Thoracic aorta (tissue), 2 donors: ENCODE measurements at places on chromosomes 2 and 18. TPM values are rescaled to one million over a fixed set of nuclear protein-coding genes. Genes with fewer than 3 reads are reported as not detected.

GRCh38 chr2:3642521-3643215, 15.3 kb upstream of the ALLC start:
- no peaks in the 10 kb centered on the region for H3K36me3 ChIP-seq
- H3K4me3 ChIP-seq, result no peak overlapping the region
- no peak overlapping the region for H3K27ac ChIP-seq
- no peak for DNase-seq

GRCh38 chr18:68083131-68083530, 566.6 kb upstream of the DSEL start:
- H3K27ac ChIP-seq, result no peak overlapping the region
- no peak overlapping the region for H3K4me3 ChIP-seq
- H3K27me3 ChIP-seq, result no peaks in the 10 kb centered on the region

GRCh38 chr2:172101821-172102390, 794 bp downstream of the DLX2 start:
- no peak for DNase-seq
- peak overlapping the region; percentile 72 for H3K4me3 ChIP-seq
- no peaks in the 10 kb centered on the region for H3K36me3 ChIP-seq
- peaks cover 33% of the 10 kb centered on the region for H3K4me1 ChIP-seq

DNA sequence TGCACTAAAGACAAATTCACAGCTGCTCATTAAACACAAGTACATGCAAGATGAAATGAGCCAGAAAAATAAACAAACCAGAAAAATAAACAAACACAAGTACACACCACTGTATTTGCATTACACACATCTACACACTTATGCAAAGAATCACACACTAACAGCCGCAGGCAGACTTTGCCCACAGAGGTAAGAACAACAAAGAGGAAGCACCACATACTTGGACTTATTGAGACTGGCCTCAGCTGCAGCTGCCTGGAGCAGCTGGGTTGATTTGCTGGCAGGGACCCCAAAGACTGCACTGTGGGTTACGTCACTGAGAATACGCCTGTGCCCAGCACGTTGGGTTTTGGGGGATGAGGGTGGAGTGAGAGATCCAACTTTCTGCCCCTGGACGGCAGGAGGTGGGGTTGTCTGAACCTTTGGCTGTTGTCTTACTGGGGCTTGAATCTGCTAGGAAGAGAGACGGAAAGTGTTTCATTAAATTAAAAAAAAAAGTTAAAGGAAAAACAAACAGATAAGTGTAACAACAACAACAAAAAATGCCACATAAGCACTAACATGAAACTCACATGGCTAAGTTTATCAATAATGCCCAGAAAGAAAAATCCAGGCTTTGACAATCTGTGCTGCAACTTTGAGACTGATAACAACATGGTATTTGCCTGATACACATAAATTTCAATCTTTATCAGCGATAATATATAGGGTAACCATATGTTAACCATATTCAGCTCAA, 71.9 kb upstream of the NFU1 start:
- no peak overlapping the region for H3K4me3 ChIP-seq
- H3K4me1 ChIP-seq, result no peaks in the 10 kb centered on the region
- H3K27me3 ChIP-seq, result no peaks in the 10 kb centered on the region
- H3K27ac ChIP-seq, result no peak overlapping the region
- H3K36me3 ChIP-seq, result peaks cover 50% of the 10 kb centered on the region
- no peak for DNase-seq

DNA sequence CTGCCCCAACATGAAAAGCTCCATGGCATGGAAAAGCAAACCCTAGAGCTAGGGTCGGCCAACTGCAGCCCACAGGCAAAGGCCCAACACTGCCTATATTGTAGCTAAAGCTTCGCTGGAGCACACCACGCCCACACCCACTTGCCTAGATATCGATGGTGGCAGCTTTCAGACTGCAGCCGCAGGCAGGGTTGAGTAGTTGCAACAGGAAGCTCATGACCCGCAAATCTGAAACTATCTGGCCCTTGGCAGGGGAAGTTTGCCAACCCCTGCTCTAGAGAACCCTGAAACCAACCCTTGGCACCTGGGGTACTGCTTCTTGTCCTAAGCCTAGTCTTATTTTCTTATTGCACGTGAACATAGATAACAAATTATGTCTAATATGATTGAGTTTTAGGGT, 250.0 kb downstream of the SOX11 start:
- no peak overlapping the region for H3K4me3 ChIP-seq
- H3K27ac ChIP-seq, result no peak overlapping the region
- H3K4me1 ChIP-seq, result no peaks in the 10 kb centered on the region
- H3K27me3 ChIP-seq, result no peaks in the 10 kb centered on the region

DNA sequence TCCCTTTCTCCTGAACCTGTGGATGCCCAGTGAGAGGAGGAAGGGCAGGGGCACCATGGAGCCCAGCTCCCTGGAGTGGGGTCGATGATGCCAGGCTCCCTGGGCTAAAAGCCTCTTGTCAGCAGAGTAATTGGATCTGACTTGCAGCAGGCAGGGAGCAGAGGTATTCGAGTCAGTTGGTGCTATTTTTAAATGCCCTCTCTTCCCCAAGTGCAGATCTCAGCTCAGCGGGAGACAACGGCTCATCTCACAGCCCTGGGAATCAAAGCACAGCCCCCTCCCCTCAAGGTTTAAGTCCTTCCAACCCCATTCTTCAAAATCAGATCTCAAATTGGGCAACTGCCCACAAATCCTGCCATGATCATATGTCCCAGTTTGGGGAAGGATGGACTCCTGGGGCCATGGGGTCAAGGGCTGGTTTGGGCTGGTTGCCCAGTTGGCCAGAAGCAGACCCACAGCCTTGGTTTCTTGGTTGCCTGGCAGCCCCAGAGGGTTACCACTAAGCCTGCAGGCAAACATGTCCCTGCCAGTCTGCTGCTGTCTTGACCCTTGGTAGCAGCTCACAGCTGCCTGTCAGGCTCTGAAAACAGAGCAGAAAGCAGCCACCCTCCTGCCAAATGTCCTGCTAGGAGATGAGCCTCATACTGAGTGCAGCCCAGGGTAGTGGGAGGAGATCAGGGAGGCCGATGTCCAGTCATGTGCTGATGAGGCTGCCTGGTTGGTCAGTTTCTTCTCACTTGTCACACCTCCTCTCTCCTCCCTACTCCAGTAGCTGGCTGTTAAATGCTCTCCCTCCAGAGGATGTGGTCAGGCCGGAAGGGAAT, 244.9 kb downstream of the LOXHD1 start:
- H3K4me3 ChIP-seq, result no peak overlapping the region
- DNase-seq, result no peak
- peaks cover 8% of the 10 kb centered on the region for H3K4me1 ChIP-seq
- no peak overlapping the region for H3K27ac ChIP-seq
- no peaks in the 10 kb centered on the region for H3K27me3 ChIP-seq
- no peaks in the 10 kb centered on the region for H3K36me3 ChIP-seq

DNA sequence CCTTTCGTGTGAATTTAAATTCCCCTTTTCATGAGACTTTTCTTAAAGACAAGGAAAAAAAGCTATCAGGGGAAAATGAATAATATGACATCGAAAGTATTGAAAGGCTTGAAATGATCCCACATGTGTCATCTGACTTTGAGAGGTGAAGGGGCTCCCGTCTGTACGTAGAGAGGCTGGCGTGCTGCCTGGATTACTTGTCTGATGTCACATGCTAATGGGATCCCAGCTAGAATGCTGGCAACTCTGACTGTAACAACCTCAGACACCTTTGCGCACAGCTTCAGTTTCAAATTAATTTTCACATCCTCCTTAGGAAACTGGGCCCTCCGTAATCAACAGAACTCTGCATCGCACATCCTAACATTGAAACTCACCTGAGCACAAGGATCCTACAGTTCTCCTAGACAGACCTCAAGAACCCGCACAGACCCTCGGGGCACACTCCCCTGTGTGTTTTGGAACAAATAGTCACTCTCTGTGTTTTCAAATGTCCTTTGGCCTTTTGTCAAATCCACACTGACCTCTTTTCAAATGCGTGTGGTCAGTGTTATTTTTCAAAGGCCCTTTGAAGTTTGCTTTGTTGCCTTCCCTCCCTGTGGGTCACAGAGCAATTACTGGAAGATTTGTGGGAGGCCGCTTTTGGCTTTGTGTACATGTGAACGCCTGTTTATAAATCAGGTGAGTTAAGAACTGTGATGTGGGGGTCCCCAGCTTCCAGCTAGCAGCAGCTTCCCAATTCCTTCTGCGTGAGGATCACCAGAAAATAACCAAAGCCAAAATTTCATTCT, 65.9 kb downstream of the IL1R2 start:
- no peak overlapping the region for H3K27ac ChIP-seq
- no peaks in the 10 kb centered on the region for H3K27me3 ChIP-seq
- no peak for DNase-seq
- no peak overlapping the region for H3K4me3 ChIP-seq
- H3K4me1 ChIP-seq, result peaks cover 37% of the 10 kb centered on the region

GRCh38 chr2:101401326-101401665, 14.0 kb upstream of the CREG2 start:
- no peak overlapping the region for H3K27ac ChIP-seq
- no peak overlapping the region for H3K4me3 ChIP-seq
- H3K27me3 ChIP-seq, result no peaks in the 10 kb centered on the region
- H3K4me1 ChIP-seq, result no peaks in the 10 kb centered on the region
- H3K36me3 ChIP-seq, result no peaks in the 10 kb centered on the region
- no peak for DNase-seq

GRCh38 chr2:26838121-26838906, 9.6 kb upstream of the DPYSL5 start:
- H3K4me3 ChIP-seq, result no peak overlapping the region
- no peak for DNase-seq
- H3K4me1 ChIP-seq, result no peaks in the 10 kb centered on the region

DNA sequence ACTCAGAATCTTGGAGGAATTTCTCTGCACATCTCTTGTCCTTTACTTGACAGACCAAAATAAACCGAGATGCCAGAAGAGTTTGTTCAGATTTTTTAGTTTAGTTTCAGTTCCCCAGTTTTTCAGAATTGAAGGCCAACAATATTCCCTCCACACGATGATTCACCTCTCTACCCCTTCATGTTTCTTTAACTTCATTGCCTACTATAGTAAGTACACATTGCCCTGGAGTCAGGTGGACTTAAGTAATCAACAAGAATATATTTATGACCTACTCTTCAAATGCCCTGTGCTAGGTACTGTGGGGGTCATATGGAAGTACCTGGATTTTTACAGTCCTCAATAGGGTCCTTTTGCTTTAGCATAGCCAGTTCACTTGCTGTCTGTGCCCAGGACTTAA, 79.6 kb upstream of the CTLA4 start:
- no peak for DNase-seq
- H3K27ac ChIP-seq, result peak overlapping the region; percentile 9
- H3K4me3 ChIP-seq, result no peak overlapping the region
- H3K36me3 ChIP-seq, result no peaks in the 10 kb centered on the region
- no peaks in the 10 kb centered on the region for H3K27me3 ChIP-seq

GRCh38 chr2:54249629-54250028, 6.4 kb downstream of the TSPYL6 start:
- H3K27me3 ChIP-seq, result no peaks in the 10 kb centered on the region
- H3K4me3 ChIP-seq, result no peak overlapping the region
- DNase-seq, result no peak
- no peaks in the 10 kb centered on the region for H3K36me3 ChIP-seq
- no peak overlapping the region for H3K27ac ChIP-seq

- H3K4me1 ChIP-seq, result peaks cover 8% of the 10 kb centered on the region
- H3K27ac ChIP-seq, result no peak overlapping the region
- H3K27me3 ChIP-seq, result no peaks in the 10 kb centered on the region
Measured at GRCh38 chr18:12911929-12912703, 28.1 kb upstream of the PTPN2 start.

DNA sequence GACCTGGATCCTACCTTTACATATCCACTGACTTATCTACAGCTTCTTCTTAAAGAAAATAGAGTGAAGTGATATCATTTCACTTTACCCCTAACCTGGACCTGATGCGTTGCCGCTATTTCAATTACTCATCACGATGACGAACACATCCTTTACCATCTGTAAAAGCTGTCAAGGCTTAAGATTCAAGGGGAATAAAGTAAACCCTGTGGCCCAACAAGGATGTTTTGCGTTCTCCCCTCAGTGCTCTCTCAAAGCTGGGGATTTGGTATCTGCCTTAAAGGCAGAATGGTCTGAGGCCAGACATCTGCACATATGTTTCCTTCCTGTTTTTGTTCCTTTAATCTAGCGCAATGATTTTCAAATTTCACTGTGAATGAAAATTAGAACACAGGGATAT, 100.1 kb upstream of the KLF7 start:
- H3K27ac ChIP-seq, result no peak overlapping the region
- H3K4me1 ChIP-seq, result no peaks in the 10 kb centered on the region
- H3K36me3 ChIP-seq, result no peaks in the 10 kb centered on the region
- H3K27me3 ChIP-seq, result no peaks in the 10 kb centered on the region
- H3K4me3 ChIP-seq, result no peak overlapping the region

Gene PLEK
- total RNA-seq, result 16.2 TPM

Gene STPG4
- total RNA-seq, result not detected

Gene GAREM1
- total RNA-seq, result 15.4 TPM

Gene KYNU
- total RNA-seq, result 1.8 TPM

Gene SAG
- not detected for total RNA-seq

Gene SCN7A
- total RNA-seq, result 3.0 TPM

Gene UBE2F
- 69.3 TPM for total RNA-seq
